Activated T-helper 1 cell treated with Interleukin-2 at 50 U/mL for 16 hours (primary cell): ENCODE measurements at places on chromosomes 1 and 21.

DNA sequence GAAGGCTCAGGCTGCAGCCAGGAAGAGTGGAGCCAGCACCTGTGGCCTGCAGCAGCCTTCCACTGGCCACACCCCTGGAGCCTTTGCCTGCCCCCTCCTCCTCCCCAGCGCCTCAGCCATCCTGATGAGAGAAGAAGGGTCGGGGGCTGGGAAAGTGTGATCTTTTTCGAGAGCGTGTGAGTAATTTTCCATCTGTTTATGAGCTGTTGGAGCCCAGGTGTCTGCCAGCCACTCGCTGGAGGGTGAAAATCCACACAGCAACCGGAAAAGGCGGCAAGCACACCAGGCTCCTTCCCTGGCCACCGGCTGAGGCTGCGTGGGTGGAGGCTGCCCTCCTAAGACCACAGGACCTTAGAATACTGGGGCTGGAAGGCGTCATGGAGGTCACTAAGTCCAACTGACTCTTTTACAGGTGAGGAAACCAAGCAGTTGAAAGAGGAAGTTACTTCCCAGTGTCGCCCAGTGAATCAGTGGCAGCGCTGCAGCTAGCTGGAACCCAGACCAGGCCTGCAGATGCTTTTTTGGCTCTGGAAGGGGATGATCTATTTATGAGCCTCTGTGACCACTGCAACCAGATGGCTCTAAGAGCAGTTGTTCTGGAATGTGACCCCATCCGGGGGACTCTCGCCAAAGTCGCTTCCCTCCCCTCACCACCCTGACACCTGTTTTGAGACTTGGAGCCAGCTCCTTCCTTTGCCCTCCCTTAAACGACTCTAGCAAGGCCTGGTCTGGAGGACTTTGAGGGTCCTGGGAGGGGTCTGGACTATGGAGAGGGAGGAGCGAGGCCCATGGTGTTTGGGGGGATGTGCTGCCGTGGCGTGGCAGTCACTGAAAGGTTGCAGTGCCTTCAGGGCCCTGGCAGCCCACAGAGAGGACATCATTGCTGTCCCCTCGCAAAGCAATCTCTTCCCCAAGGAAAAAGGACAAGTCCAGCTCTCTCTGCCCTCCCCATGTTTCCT, 54.5 kb downstream of the LGR6 start:
- no peak for DNase-seq

DNA sequence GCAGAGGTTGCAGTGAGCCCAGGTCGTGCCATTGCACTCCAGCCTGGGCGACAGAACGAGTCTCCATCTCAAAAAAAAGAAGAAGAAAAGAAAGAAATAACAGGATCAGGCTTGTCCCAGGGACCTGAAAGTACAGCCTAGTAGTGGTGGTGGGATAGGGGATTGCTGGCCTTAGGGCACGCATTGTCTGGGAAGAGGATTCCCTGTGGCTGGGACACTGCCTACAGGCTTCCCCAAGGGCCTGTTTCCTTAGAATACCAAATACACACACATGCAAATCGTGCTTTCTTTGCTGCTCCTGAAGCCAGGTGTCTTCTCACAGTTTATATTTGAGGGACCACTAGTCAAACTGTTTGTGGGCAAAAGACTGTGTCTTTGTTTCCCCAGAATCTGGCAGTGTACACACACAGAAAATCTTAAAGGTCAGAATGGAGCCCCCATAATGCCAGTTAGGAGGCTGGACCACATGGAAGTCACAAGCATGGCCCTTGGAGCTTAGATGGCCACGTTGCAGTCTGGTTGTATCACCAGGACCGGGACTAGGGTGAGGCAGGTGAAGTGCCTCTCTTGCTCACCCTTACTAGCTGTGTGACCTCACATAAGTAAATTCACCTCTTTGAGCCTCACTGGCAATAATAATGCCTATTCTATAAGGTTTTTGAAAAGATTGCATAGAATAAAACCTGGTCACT, 12.7 kb upstream of the ASAP3 start:
- no peak for DNase-seq

- DNase-seq = no peak
Observed at GRCh38 chr1:192639607-192640368, 3.8 kb downstream of the RGS13 start.

GRCh38 chr1:93701629-93702028, 20.0 kb upstream of the BCAR3 start:
- no peak for DNase-seq

DNA sequence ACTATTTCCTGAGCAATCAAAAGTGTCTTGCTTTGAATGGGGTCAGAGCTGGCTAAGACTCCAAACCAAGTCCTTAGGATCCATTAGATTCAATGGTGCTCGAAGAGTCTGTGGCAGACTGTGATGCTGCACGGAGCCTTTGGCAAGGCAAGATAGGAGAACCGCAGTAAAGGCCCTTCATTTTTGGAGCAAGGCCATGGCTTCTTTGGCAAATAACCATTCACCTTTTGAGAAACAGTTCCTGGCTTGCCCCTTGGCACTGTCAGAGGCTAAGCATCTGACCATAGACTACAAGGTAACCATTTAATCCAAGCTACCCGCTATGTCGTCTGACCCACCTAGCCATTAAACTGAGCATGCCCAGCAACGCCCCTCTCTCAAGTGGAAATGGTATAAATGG, 45.2 kb downstream of the EDN2 start:
- no peak for DNase-seq

DNA sequence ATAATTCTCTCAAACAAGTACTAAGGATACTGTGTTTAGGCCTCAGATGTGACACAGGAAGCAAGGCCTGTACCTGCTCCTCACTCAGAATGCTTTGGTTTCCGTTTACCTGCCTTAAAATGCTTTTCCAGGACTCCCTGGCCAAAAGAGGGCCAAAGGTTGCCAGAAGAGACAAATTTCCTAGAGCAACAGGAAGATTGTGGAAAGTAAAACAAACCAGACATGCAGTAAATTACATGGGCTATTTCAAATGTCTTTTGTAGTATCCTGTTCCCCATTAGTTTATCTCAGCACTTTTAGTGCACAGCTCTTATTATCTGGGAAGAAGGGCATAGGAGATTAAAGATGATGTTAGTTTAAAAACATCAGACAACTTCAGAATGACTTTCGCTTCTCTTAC, 280.0 kb downstream of the NFIA start:
- DNase-seq = no peak

GRCh38 chr1:66256629-66257572, 277.1 kb upstream of the SGIP1 start:
- DNase-seq = no peak

GRCh38 chr1:36372617-36373016, 13.1 kb downstream of the STK40 start:
- DNase-seq = no peak

DNA sequence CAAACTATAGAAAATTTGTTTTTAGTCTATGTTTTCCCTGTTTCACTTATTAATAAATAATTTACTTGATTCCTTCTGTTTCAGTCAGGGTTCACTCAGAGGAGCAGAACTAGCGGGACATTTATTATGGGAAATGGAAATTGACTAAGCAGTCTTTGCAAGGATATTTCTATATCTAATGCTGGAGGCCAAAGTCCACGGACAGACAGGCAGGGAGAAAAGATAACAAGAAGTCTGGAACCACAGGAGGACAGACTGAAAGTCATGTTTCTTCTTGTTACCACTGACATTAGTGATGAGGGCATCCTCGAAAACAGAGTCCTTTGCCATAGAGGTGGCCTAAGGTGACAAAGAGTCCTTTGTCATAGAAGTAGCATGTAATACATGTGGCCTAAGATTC, 744.5 kb upstream of the TMPRSS15 start:
- DNase-seq = no peak

DNA sequence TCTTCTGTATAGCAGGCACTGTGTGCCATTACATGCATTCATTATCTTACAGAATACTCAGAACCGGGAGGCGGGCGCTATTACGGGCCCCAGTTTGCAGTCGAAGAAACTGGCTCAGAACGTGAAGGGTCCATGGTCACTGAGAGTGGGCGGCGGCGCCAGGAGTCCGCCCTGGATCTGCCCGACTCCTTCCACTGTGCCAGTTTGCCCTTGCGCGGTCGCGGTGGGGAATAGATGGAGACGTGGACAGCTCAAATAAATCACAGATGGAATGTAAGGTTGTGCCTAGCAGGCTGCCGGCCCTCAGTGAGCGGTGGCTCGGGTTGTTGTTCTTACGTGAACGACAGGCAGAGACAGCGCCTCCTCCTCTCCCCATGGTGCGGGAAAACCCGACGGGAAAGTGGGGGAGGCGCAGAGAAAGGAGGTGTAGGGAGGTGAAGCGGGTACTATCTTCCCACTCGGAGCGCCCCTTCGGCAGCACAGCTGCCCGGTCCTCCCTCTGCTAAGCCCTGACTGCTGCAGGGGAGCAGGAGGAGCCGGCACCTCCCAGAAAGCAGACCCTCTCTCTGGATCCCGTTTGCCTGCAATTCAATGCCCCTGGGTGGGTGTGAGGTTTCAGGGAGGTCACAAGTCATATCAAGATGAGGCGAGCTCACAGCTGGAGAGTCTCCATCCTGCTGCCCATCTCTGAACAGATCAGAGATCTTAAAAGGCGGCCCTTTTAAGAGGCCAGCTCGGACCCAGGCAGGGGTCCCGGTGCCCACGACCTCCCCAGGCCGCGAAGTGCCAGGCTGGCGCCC, 1.1 kb downstream of the COL9A2 start:
- no peak for DNase-seq

- DNase-seq = no peak
Observed at GRCh38 chr1:223496883-223497282, 103.7 kb downstream of the CCDC185 start.

DNA sequence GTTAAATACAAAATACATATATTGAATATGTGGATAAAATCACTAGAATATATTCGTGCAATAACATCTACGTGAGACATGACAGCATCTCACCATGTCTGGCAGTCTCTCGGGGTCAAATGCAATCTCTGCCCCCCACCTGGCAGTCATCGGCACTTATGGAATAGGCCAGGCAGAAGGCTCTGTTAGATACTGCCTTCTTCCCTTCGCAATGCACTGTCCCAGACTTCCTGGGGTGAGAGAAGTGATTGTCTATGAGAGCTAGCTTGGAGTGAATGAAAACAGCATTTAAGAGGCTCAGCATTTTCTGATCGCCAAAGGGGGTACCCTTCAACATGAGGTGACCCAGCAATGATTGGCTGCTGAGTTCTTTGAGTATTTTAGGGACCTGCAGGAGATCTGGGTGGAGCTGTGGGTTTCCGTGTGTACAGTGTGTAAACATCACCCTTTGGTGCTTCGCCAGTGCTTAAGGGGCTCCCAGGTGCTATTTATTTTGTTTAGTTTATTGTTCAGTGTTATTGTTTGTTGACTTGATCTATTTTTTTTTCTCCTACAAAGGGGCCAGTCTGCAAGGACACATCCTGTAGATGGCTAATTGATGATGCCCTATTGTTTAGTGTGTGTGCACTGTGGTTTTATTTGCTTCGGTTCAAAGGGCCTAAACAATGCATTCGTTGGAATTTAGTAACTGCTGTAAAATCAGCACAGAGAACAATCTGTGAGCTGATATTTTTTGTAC, 10.2 kb downstream of the ERG start:
- no peak for DNase-seq

- no peak for DNase-seq
Observed at GRCh38 chr1:12811409-12811784, 19.8 kb downstream of the PRAMEF11 start.

DNA sequence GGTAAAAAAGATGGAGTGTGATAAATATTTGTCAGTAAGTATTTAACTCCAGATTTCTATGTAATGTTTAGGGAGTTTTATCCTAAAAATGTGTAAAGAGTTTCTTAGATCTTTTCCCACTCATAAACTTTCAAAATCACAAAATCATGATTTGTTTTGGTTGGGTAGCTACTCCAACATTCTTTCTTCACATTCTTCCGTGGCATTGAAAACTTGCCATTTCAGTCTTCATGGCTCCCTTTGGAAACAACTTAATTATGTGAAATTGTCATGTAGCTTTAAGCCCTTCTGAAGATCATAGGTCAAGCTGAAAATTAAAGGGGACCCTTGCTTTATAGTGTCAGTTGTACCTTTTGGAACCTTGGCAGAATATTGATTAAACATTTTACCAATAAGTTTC, 73.2 kb downstream of the ADGRL2 start:
- DNase-seq = no peak
